ENCODE measurements at places on chromosomes 12 and 14.

DNA sequence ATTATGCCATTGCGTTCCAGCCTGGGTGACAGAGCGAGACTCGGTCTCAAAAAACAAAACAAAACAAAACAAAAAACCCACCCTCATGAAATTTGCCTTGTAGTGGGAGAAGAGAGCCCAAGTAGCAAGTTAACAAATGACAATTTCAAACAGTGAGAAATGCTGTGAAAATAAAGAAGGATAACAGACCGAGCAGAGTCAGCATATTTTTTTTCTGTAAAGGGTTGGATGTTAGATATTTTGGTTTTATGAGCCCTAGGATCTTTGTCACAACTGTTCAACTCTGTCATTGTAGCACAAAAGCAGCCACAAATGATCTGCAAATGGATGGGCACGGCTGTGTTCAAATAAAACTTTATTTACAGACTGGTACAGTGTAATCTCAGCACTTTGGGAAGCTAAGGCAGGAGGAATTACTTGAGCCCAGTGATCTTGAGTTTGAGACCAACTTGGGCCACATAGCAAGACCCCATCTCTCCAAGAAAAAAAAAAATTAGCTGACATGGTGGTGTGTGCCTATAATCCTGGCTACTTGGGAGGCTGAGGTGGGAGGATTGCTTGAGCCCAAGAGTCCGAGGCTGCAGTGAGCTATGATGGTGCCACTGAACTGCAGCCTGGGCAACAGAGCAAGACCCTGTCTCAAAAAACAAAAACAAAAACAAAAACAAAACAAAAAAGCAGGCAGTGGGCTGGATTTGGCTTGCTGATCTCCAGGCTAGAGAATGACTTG, 117.1 kb downstream of the PTPN11 start:
- DNase-seq = no peak

- no peak for DNase-seq
Observed at GRCh38 chr12:82619644-82620043, 67.1 kb upstream of the TMTC2 start.

DNA sequence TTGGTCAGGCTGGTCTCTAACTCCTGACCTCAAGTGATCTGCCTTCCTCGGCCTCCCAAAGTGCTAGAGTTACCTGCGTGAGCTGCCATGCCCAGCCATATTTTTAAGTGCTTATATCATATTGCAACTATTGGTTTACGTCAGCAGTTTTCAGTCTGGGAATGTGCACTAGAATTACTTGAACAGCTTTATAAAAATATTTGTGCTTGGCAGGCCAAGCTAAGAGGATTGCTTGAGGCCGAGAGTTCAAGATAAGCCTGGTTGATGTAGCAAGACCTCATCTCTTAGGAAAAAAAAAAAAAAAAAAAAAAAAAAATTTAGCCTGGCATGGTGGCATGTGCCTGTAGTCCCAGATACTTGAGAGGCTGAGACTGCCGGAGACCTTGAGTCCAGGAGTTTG, 17.1 kb downstream of the KIAA0586 start:
- DNase-seq = no peak

DNA sequence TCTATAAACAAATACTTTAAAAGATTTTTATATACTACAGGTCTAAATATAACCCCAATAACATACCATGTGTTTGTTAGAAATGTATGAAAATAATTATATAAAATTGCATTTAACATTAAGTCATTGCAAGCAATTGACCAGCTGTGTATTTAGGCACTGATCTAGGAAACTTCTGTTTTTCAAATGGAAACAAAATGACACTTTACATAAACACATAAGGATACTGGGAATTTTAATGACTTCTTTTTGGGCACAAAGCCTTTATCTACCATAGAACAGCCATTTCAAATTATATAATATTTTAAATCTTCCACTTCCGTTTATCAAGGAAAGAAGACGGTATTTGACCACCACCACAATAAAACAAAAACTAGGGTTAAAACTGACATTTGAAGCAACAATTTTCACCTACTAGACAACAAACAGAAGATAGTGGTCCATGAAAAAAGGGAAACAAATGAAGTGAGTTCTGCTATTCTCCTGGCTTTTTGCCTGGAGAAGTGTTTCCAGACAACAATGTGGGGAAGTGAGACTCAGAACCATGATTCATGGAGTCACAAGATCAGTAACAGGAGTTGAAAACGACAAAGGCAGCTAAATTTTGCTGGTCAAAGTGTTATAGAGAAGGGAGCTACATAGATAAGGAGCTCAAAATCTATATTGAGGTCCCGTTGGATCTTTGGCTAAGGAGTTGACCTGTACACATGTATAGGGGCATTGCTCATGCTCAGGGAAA, 475.1 kb downstream of the TRHDE start:
- DNase-seq = no peak

- DNase-seq = peak; percentile 44
Observed at GRCh38 chr12:99658671-99659349, 11.3 kb downstream of the GARIN6 start.

- DNase-seq = no peak
Observed at GRCh38 chr12:64583771-64584421, 26.4 kb upstream of the RASSF3 start.

GRCh38 chr12:31658471-31659086, 909 bp upstream of the ETFBKMT start:
- DNase-seq = no peak

DNA sequence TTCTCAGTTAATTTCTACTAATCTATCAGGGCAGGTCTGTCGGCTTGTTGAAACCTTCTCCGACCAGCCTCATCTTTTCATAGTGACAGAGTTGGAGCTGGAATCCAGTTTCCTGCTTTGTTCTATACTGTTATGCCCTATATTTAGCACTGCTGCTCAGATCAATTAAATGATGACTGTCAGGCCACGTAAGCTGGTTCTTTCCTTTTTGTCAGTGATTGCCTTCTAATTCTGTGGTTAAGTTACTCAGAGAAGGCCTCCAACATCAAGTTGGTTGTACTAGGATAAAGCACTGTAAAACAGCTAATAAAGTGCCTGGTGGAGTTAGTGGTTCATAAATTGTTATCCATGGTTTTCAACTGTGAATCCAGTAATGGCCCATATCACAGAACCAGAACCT, 22.6 kb downstream of the DERA start:
- DNase-seq = peak; percentile 53

DNA sequence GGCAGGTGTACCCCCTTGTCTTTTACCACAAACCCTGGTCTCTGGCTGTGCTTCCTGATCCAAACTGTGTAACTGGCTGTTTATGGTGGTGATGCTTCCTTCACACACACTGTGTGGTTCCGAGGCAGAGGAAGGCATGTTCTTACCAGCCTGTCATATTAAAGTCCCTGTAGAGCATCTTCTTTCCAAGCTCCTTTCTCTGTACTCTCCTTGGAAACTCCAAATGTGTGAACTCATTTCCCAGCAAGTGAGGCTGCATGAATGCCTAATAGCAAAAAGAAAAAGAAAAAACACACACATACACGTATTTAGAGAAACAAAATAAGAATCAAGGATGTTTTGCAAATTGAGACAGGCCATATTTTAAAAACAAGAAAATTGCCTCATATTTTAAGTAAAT, 214.9 kb downstream of the PPM1H start:
- no peak for DNase-seq

DNA sequence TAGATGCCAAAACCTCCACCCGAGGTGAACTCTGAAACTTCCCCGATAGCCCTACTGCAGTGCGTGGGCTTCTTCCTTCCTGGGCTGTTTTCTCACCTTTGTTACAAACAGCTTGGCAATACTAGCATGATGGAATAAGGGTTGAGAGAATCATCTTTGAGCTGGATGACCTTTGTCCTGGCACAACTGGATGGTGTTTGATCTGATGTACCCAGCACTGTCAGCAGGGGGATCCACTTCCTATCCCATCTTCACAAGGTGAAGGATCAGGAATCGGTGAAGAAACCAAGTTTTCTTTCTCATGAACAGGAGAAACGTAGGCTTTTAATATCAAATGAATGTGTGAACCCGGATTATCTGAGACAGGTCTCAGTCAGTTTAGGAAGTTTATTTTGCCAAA, 19.5 kb upstream of the LRRC10 start:
- DNase-seq = no peak

DNA sequence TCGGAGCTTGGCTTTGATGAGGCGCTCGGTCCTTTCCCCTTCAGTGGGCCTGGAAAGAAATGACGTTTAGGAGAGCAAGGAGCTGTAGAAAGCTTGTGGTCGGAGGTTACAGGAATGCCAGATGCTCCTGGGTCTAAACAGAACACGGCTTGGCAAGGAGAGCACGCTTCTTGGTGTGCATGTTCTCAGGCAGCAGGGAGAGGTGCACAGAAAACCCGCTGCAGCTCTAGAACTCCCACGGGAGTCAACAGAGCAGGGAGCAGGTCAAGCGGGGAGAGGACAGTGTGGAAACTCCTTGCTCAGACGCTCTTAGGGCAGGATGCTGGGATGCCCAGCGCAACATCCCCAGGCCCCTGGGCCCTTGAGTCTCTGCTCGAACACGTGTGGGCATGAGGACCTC, 51.0 kb downstream of the SSH1 start:
- no peak for DNase-seq

GRCh38 chr12:63103494-63104131, 47.4 kb downstream of the AVPR1A start:
- DNase-seq = peak; percentile 41

DNA sequence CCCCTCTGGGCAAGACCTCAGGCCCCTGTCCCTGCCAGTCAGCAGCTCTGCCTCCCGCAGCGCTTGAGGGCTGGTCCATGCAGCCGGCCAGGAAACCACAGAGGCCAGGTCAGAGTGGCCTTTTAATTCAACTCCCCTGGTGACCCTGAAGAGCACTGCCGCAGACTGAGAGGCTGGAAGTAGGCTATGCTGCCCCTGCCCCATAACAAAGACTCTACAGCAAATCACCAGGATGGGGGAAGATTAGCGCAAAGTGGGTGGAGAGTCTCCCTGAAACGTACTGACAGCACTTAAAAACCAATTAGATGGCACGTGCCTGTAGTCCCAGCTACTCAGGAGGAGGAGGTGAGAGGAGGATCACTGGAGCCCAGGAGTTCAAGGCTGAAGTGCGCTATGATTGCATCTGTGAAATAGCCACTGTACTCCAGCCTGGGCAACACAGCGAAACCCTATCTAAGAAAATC, 70.5 kb downstream of the ITPK1 start:
- DNase-seq = peak; percentile 37

- DNase-seq = peak; percentile 95
Observed at GRCh38 chr14:74620497-74620921, 8.5 kb upstream of the LTBP2 start.

- no peak for DNase-seq
Observed at GRCh38 chr12:52636189-52636588, 15.8 kb downstream of the KRT2 start.

- DNase-seq = no peak
Observed at GRCh38 chr12:9992296-9992695, 6.6 kb downstream of the CLEC1B start.

DNA sequence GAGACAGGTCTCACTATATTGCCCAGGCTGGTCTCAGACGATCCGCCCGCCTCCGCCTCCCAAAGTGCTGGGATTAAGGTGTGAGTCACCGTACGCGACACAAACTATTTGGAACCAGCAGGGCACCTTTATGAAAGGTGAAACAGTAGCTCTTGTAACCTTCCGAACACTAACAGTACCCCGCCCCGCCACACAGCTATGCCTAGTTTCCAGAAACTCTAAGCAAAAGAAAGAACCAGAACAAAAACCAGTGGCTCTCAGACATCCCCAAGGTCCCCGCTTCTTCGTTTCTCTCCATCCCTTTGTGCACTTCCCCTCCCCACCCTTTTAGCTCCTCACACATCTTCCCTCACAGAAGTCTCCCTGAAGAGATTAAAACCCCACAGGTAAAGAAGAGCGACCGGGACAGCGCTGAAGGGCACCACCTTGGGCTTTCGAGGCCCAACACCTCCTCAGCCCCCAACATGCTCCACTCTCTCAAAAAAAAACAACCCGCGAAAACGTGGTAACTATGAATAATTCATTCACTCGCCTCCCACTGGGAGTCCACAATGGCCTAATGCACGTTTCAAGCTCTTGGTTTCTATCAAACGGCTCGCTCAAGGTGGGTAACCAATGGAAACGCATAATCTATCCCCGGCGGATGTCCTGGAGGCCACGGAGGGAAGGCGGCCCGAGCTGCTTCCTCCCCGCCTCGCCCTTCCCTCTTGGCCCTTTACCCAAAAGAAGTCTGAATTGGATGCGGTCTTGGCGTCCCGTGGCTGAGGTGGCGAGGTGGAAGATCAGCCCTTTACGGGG, 877 bp downstream of the BAG5 start:
- DNase-seq = peak; percentile 78

DNA sequence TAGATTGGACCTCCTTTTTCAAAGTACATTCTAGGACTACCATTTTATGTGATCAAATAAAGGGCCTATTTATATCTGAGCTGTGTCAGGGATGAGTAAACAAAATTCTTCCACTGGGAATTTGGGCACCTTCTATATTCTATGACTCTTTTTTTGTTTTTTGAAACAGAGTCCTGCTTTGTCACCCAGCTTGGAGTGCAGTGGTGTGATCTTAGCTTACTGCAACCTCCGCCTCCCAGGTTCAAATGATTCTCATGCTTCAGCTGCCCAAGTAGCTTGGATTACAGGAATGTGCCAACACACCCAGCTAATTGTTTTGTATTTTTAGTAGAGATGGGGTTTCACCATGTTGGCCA, 64.8 kb downstream of the DRAM1 start:
- DNase-seq = no peak

GRCh38 chr14:47392326-47392725, 283.1 kb downstream of the MDGA2 start:
- no peak for DNase-seq

DNA sequence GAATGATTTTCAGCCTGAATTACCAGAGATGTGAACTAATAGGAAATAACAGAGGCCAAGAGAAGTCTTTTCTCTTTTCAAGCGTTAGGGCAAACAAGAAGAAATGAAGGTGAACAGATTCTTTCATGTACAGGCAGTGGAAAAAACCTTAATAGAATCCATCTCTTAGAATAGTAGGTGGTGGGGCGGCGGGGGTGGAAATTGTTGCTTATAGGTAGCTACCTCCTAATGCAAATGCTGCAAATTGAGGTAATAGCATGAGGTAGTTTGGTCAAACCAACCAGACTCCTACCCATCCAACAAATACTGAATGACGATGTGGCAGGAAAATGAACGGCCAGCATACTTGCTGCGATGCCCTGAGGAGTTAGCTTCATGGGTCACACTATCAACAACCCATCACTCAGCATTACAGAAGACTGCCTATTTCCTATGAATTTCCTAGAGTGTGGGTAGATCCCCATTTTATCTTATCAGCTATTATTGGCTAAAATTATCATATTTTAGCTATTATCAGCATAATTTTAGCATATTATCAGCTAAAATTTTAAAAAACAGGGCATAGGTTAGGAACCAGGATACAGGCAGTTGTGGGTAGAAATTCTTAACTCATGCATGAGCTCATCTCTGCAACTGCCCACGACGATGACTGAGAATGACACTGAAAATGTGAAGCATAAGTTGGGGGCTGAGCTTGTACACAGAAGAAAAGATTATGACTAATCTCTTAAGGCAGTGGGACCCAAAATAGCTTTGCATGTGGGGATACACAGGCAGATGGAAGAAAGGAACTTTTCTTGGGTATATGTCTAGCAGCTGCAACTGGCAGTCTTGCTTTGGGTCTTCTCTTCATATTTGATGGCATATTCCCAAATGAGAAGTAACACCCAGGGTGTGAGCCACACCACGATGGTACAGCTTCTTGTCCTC, 68.7 kb downstream of the NIN start:
- DNase-seq = peak; percentile 47

Measured in astrocyte of the hippocampus (primary cell).